ENCODE measurements at places on chromosomes 13 and 19. TPM values are rescaled to one million over a fixed set of nuclear protein-coding genes. Genes with fewer than 3 reads are reported as not detected.

The SLC35E1 gene
- polyA plus RNA-seq, result 26.3 TPM

The ONECUT3 gene
- not detected for polyA plus RNA-seq

The PBX4 gene
- polyA plus RNA-seq, result 1.6 TPM

The ZFP28 gene
- 5.3 TPM for polyA plus RNA-seq

The ERICH4 gene
- not detected for polyA plus RNA-seq

The CBLC gene
- polyA plus RNA-seq, result 11.1 TPM

The TEX101 gene
- polyA plus RNA-seq, result 0.06 TPM

The CBY2 gene
- not detected for polyA plus RNA-seq

The GPC6 gene
- polyA plus RNA-seq, result 8.5 TPM

The KIR3DL2 gene
- polyA plus RNA-seq, result not detected
